ENCODE measurements at places on chromosomes 6 and 20. TPM values are rescaled to one million over a fixed set of nuclear protein-coding genes. Genes with fewer than 3 reads are reported as not detected.

The LCA5 gene
- polyA plus RNA-seq = 2.0 TPM

The CPNE1 gene
- 79.0 TPM for polyA plus RNA-seq

The TMEM244 gene
- not detected for polyA plus RNA-seq

- no peak for DNase-seq
These were observed 257.3 kb downstream of the ATXN1 start for GRCh38 chr6:16503970-16504415.

DNA sequence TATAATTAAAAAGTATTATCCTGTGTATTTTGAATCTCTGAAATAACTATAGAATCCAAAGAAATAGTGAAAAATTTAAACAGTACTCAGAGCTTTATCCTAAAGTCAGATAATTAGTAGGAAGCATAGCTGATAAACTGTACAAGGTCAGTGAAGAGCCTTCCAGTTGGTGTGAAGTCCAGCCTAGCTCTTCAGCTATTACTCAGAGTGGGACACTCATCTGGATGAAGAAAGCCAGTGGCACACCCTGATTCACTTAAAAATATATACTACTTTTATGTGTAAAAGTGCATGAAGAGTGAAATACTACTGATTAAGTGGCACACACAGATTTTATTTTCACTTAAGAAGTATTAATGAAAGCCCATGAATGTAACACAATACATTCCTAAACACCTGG is 3.1 kb downstream of the IFNGR1 start:
- DNase-seq = no peak

DNA sequence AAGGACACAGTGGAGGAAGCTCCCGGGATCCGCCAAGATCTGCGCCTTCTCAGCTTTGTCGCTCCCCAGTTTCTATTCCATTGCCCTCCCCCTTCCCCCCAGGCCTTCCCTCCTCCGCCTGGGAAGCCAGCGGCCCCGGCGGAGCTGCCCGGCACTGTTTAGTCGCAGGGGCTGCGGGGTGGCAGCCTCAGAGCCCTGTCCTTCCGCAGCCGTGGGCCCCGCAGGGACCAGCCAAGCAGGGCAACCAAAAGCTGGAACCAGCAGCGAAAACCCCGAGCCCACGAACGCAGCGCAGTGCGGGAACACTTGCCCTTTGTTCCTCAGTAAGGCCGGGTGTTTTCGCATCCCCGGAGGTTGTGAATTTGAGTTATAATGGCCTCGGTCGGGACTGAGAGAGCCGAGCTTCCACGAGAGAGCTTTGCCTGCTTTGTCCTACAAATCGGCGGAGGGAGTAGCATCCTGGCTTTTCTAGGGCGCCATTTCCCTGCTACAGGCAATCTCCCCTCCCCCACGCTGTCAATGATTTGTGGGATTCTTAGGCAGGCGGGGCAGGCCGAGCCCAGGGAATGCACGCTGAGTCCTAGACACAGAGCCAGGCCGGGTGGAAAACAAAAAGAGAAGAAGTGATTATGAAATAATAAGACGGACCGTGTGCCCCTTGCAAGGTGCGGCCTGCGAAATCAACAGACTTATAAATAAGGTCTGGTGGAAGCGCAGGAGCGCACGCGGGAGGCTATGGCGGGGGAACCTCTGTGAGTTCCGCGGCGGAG is 4.0 kb upstream of the TUBB2B start:
- DNase-seq = no peak

GRCh38 chr6:105051941-105052471 is 95.1 kb downstream of the LIN28B start:
- no peak for DNase-seq

- no peak for DNase-seq
These were observed 86.5 kb downstream of the QRSL1 start for GRCh38 chr6:106715922-106716321.

DNA sequence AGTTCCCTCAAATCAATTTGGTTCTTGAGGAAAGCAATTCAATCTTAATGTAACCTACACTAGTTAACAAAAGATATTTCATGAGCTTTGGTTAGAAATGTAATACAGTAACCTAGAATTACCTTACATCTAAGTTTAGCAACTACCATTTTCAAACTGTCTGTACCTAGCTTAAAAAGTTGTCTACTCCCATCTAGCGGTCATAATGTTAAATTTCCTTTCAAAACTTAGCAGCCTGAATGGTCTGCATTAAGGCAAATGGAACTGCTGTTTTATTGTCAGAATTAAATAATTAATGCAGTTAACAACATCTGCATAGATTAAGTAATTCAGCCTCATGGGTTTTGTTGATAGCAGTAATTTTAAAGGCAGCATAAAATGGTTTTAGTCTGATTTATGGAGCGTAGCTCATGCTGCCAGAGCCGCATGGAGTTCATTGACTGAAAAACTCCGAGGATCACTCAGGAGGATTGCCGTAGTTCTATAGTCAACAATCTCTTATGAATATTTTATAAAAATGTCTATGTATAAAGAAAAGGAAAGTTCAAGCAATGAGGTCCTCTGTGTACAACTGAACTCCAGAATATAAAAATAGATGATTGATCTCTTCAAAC is 485.4 kb upstream of the MANEA start:
- DNase-seq = no peak

- no peak for DNase-seq
These were observed 792.0 kb downstream of the MAFB start for GRCh38 chr20:39897058-39897457.

The BCAS4 gene
- 9.5 TPM for polyA plus RNA-seq

The TSBP1 gene
- polyA plus RNA-seq = not detected

DNA sequence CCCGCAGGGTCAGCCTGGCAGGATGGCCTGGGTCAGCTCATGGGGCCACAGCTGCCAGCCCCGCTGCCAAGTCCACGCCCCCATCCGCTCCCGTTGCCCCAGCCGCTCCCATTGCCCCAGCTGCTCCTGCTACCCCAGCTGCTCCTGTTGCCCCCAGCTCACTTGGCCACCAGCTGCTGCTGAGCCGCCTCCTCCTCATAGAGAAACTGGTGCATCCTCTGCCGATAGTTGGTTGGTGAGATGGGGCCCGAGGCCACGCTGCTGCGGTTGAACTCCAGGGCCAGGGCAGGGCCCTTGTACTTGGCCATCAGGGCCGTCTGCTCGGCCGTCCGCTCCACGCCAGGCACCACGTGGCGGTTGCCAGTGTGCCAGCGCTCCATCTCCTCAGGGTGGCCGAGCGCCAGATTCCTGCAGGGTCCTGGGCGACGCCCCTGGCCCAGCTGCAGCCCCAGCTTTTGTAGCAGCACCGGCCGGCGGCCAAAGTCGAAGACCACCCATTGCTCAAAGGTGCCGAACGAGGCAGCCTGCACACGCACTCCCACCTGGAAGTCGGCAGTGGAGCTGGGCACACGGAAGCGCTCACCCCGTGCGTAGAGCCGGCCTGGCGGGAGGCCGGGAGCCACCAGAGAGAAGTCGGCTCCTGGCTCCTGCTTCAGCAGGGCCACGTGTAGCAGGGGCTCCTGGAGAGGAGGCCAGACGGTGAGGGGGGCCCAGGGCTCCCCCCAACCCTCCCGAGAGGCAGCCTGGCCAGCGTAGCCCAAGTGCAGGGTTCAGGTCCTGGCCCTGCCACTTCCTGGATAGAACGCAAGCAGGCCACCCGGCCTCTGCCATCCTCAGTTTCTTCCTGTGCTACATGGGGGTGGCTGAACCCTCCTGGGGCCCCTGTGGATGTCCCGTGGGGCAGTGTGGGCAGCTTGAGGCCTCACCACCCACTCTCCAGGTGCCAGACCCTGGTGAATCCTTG is 4.8 kb downstream of the HELZ2 start:
- no peak for DNase-seq

DNA sequence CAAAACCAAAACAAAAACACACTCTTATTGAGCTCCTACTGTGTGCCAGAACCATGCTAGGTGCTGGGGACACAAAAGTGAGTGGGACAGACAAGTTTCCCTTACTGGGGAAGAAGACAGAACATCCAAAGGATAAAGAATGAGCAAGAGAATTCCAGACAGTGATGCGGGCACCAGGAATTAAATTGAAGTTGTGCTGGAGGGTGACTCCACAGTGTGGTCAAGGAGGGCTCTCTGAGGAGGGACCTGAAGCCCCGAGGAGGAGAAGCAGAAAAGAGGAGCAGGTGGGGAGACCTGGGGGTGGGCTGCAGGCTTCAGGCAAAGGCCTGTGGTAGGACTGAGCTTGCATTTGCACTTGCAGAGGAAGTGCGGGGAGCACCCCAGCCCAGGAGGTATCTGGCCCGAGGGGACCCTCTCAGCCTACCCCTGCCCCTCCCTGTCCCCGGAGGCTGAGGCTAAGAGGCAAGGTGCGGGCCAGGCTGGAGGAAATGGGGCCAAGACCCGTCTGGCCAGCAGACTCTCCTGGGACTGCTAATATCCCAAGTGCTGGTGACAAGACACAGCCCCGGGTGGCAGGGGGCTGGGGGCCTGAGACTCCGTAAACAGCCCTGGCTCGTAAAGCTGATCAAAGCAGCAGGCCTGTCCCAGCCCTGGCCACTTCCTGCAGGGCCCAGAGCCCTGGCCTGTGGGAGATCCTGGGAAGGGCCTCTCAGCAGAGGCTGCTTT is 57.1 kb downstream of the SNAI1 start:
- no peak for DNase-seq

DNA sequence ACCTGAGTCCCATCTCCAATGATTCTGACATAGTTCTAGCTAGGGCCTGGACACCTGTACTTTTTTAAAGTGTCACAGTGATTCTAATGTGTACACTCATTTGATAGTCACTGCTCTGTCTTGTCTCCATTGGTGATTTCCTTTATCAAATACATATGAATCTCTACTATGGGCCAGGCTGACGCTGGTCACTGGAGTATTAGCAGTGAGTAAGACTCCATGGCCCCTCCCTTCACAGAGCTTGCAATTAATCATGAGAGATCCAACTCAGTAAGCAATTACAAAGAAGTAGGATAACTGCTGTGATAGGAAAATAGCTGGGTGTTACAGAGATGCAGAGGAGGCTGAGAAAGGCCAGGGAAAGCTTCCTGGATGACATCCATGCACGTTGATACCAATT is 19.3 kb upstream of the SASH1 start:
- DNase-seq = no peak

GRCh38 chr20:20102716-20103258 is 50.5 kb downstream of the CFAP61 start:
- no peak for DNase-seq

The SLCO4A1 gene
- polyA plus RNA-seq = 1.0 TPM

- no peak for DNase-seq
These were observed 55.8 kb upstream of the HIVEP2 start for GRCh38 chr6:143000811-143001210.

The BTNL2 gene
- polyA plus RNA-seq = not detected

DNA sequence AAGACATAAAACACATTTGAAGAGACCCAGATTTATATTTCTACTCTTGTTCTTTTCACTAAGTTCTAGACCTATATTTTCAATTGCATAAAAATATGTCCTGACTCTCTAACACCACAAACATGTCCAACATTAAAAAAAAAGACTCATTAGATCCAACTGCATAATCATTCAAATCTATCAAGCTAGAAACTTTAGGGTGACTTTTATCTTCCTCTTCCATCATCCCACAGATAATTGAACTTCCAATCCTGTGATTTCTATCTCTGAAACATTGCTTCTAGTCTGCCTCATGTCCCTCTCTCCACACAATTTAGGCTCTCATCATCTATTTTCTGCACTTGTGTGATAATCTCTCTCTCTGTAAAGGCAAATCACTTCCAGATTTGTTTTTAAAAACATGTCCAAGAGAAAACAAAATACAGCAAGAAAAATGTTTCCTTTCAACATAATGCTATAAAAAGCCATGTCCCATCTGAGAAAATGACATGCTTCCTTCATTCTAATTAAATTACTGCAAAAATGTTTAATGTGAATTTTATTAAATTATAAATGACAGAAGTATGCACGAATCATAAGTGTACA is 615.9 kb downstream of the RNF144B start:
- no peak for DNase-seq

The OR2H1 gene
- polyA plus RNA-seq = not detected

GRCh38 chr6:74741646-74742045 is 464.2 kb downstream of the COL12A1 start:
- no peak for DNase-seq

- DNase-seq = no peak
These were observed 118.4 kb downstream of the SASH1 start for GRCh38 chr6:148460876-148461646.

DNA sequence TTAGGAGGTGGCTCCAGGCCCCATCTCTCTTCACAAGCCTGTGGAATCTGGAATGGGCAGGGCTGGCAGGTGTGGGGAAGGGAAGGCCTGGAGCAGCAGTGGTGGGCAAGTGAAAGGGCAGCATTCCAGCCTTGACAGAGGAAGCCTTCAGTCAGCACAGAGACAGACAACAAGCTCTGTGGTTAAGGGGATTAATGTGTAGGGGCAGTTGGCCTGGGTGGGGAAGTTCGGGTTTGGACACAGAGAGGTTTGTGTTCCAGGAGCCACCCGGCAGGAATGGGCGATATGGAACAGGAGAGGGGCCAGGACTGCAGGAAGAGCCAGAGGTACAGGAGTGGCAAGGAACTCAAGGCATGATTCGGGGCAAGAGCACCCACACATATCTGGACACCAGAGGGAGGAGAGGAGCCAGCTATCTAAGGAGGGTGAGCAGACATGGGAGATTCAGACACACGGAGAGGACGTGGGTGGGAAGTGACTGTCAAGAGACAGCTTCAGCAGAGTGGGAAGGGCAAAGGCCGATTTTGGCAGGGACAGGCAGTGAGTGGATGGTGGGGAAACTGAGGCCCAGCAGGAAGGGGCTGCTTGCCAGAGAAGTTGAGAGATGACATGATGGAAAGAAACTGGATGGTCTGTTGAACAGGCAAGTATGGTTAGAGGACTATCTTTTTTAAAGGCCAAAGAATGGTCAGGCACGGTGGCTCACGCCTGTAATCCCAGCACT is 2.5 kb upstream of the SLC44A4 start:
- no peak for DNase-seq

DNA sequence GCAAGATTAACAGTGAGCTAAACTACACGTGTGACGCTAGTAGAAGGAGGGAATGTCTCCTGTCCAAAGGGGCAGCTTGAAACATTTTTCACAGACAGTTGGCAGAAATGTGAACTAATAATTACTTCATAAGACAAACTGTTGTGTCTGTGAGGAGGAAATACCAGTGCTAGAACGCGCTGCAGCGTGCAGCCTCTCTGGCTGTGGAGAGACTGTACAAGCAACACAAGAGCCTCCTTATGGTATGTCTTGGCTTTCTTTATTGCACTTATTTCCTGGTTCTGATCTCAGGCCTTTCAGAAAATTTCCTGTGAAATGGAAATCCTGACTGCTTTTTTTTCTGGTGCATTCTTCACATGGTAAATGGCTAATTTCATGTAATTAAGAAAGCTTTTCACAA is 25.3 kb upstream of the TIAM2 start:
- no peak for DNase-seq

GRCh38 chr6:148502083-148502772 is 159.6 kb downstream of the SASH1 start:
- no peak for DNase-seq

The ZNF165 gene
- 0.61 TPM for polyA plus RNA-seq

The JPH2 gene
- 12.8 TPM for polyA plus RNA-seq

- DNase-seq = no peak
These were observed 93.2 kb downstream of the FOXA2 start for GRCh38 chr20:22491194-22491505.
